Epithelial cell of proximal tubule (primary cell): ENCODE measurements at places on chromosomes 1 and 21. TPM values are rescaled to one million over a fixed set of nuclear protein-coding genes. Genes with fewer than 3 reads are reported as not detected.

ASTN1 gene
- total RNA-seq = 0.23 TPM in 1 of 2 replicates, not detected in the other

RXFP4 gene
- not detected in 2 replicates for total RNA-seq

GRCh38 chr1:37741130-37741529, 23.8 kb downstream of the EPHA10 start:
- peak; percentile 12 for DNase-seq

GRCh38 chr1:32962248-32962896, 2.2 kb downstream of the RNF19B start:
- no peak for DNase-seq

DNA sequence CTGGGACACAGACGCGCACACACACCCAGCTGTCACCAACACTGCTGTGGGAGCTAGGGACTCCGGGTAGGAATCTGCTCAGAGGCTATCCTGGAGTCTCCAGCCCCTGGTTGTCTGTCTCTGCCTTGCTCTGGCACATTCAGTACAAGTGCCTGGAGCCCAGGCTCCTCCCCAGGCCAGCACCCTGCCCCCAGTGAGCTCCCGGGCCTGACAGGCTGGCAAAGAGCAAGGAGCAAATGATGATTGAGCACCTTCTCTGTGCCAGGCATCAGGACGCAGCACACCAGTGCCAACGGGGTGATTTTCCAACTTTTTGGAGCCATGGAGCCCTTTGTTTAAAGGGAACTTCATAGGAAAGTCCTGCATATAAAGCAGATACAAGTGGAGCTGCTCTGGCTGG, 6.5 kb downstream of the CNTN2 start:
- no peak for DNase-seq
